ENCODE measurements at places on chromosomes 1 and 21.

DNA sequence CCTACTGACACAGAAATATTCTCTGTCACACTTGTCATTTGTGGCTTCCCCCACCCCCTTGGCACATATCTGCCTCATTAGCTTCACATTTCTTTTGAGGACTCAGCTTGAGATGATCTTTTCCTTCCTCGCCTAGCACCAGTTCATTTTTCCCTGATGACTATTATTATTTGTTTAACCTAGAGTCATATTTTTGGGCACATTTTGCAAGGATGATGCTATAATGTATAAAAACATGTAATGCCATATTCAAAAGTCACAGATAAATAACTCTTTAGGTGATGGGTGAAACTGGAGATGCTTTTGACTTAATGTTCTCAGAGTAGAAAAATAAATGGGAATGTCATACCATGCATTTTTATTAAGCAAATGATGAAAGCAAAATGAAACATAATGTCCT lies 202.7 kb downstream of the BACH1 start:
- no peak for DNase-seq

DNA sequence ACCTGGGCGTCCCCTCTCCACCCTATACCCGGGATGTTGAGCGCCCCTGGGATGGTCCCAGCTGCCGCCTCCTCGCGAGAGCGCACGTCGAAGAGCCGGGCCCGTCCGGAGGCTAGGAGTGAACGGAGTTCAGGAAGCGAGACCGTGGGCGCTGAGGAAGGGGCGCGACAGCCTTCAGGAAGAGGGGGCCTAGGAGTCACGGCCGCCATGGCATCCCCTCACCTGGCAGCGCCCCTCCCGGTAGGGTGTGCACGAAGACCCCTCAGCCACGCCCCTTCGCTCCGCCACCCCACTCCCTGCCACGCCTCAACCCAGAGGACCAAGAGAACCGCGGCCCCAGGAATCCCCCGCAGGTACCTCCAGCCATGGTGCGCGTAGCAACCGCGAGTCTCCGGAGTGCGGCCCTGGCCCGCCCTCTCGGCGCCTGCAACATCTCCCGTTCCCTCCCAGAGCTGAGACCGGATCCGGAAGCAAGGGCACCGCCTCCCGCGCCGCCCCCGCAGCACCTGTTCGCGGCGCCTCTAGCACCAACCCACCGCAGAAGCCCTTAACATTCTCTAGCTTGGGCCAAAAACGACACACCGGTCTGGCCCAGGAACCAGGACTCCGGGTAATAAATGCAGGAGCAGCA lies at the start of gene TSTD1:
TSTD1 (minus strand) TSS at position 442 of the 631 bp plus-strand sequence; CDS start at position 367, 75 bp downstream.
- DNase-seq: peak; percentile 68

GRCh38 chr1:214634267-214634666 lies 31.3 kb downstream of the CENPF start:
- DNase-seq: no peak

DNA sequence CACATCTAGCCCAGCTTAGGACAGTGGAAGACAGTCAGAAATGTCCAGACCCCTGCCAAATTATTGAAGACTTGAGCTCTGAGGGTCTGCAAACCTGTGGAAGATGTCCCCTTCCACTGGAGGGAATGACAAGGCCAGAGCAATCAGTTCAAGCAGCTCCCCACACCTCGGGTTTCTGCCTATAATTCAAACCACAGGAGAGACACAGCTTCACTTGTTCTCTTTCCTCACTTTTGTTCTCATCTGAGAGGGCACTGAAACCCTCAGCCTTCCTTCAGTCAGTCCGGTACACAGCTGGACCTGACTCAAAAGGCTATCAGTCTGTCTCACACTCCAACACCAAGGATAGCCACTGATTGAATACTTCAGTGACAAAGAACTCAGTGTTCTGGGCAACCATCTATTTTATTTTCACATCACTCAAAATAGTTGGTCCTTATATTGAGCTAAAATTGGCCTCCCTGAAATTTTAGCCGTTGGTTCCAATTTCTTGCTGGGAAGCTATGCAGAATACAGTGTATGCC lies 70.1 kb downstream of the TENT5C start:
- DNase-seq: no peak

DNA sequence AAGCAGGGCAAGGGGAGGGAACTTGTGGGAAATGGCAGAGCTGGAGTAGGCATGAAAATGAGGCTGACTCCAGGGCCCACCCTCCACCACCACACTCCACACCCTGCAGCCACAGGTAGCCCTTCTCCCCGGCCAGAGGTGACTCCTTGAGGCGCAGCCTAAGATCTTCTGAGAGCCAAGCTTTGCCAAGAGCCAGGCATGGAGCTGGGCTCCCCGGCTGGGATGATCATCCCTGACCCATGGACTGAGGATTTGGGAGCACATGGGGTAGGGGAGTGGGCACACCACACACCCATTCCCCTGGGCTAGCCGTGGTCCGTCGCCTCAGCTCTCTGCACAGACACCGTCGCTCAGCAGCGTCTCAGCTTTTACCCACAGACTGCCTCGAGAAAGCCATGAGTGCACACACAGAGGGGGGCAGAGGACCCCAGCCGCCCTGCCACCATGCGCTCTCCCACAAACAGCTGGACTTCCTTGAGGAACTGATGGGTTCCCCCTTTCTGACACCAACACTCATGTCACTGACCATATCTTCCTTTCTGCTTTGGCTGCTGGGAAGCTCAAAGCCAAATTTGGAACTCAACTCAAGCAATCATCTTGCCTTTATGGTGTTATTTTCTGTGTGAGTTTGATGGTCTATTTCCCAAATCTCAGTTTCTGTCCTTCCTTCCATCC lies 123.6 kb upstream of the RUNX3 start:
- DNase-seq: no peak

Data from NCI-H748 treated with DMSO at 0.1 percent for 48 hours (cell line).